Foreskin keratinocyte (primary cell): ENCODE measurements at places on chromosomes 13 and 19. TPM values are rescaled to one million over a fixed set of nuclear protein-coding genes. Genes with fewer than 3 reads are reported as not detected.

SLITRK6 gene
- total RNA-seq: 0.88 and 5.6 TPM in 2 replicates

- no peak for DNase-seq
Measured at GRCh38 chr19:1651568-1652291, 685 bp downstream of the TCF3 start.

- no peak for DNase-seq
Measured at GRCh38 chr13:107830804-107831203, 384.5 kb downstream of the LIG4 start.

GRCh38 chr19:48249502-48250014 lies 6.2 kb downstream of the CARD8 start:
- no peak for DNase-seq

- DNase-seq: no peak
Measured at GRCh38 chr13:52394586-52394985, 11.4 kb downstream of the THSD1 start.

DNA sequence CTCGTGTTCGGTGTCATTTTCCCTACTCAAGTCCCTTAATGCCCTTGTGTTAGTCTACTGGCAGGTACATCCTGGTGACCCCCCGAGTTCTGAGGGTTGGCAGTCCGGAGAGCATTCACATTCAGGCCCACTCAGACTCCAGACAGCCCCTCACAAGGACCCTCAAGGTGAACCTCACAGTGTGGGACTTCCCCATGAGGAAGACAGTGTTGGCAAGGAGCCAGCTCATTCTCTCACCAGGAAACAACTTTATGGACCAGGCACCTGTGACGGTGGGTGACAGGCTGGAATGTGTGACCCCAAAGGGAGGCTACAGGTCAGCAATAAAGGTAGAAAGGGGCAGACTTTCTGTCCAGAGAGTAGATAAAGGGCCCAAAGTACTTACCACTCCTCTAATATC lies 24.5 kb downstream of the RDH8 start:
- DNase-seq: no peak
